Central memory CD4-positive, alpha-beta T cell (primary cell): ENCODE measurements at places on chromosomes 11 and 22.
A peak's percentile ranks its signal among the peaks of the same experiment; 100 is the strongest.

- DNase-seq = no peak
These were observed 54.6 kb downstream of the RPUSD4 start for GRCh38 chr11:126156814-126157213.

DNA sequence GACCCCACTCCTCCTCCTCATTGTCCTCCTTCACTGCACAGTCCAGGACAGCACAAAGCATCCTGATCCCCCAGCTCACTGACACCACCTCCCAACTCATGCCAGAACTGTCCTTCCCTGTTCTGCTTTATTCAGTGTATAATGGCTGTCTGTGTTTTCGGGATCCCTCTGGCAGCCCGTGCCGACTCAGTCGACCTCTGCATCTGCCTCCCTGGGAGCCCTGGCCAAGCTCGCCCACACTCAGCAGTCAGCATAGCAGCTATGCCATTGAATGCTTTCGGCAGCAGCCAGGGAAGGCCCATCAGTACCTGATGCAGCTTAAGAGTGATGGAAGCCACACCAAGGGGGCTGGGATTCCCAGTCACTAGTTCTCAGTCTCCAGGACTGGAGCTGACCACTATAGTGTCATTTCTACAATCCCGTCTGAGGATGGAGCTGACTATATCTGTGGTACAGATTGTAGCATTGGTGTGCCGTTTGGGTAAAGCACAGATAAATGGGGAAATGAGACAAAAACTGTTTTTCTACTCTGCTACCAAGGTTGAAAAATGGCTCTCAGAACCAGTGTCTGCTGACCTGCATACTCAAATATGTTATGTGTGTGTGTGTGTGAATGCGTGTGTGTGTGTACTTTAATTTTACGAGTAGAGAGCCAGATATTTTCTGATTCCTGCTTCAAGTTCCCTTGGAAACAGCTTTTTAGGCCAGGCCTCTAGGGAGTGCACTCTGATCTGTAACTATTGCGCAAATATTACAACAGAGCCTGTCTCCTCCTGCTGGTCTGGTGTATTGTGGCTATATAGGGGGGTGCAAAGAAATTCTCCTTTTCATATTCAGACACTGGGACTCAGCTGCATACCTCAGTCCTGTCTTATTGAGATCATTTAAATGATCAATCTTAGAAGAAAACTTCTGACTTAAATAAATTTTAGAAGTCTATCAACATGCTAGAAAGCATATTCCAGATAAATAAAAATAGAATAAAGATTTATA, 78.8 kb upstream of the TOP3B start:
- DNase-seq = no peak

DNA sequence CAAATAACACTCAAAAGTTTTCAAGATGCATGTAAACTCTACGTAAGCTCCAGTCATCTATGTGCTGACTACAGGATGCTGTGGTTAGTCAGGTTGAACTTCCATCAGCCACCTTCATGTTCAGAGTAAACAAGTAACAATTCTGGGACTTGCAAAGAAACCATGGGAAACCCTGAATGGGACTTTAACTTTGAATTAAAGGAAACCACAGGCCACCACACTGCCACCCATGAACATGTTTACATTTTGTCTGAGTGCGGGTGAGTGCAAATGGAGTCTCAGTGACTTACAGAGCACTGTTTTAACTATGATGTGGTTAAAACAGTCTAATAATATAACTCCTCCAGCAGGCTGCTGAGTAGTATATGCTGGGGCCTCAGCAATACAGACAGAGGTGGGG, 12.9 kb upstream of the SYTL2 start:
- peak; percentile 96 for DNase-seq

DNA sequence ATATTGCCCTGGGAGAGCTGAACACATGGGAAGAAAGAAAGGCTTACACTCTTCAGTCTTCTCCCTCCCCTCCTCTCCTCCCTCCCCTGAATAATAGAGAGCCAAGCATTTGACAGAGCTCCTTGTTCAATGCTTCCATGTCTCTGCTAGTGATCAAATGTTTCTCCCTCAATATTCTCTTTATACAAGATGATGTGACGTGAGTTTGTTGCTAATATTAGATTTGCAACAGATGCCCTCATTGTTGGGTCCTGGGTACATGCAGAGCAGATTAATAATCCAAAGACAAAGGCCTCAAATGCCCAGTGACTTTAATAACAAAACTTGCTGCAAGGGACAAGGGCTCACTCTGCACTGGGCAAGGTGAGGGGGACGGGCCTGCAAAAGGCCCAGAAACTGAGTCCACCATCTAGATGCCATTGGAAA, 7.1 kb upstream of the ENDOD1 start:
- DNase-seq = no peak
